ENCODE measurements at places on chromosomes 2 and 18. TPM values are rescaled to one million over a fixed set of nuclear protein-coding genes. Genes with fewer than 3 reads are reported as not detected.

- no peaks in the 10 kb centered on the region for H3K4me1 ChIP-seq
- no peak for DNase-seq
- H3K27me3 ChIP-seq: no peaks in the 10 kb centered on the region
- H3K36me3 ChIP-seq: no peaks in the 10 kb centered on the region
- no peak overlapping the region for H3K27ac ChIP-seq
- H3K4me3 ChIP-seq: no peak overlapping the region
Measured at GRCh38 chr2:3479430-3480320, 39.7 kb downstream of the ADI1 start.

DNA sequence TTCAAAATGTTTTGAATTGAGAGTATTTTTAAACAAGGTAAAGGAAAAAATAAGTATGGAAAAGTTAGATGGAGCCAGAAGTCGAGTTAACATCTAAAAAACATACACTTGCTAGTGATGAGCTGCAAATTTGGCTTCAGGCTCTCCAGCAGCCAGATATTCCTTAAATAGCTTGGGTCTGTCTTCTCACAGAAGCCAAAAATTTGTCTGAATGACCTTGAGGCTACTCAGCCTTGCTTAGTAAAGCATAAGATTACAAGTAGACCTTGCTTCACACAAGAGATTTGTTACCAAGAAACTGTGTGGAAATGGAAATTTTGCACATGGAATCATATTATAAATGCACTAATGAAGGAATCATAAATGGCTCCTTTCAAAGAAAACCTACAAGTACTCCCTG is 40.8 kb upstream of the GRB14 start:
- DNase-seq: no peak
- H3K4me1 ChIP-seq: no peaks in the 10 kb centered on the region
- no peaks in the 10 kb centered on the region for H3K36me3 ChIP-seq
- H3K27me3 ChIP-seq: no peaks in the 10 kb centered on the region
- H3K27ac ChIP-seq: no peak overlapping the region

DNA sequence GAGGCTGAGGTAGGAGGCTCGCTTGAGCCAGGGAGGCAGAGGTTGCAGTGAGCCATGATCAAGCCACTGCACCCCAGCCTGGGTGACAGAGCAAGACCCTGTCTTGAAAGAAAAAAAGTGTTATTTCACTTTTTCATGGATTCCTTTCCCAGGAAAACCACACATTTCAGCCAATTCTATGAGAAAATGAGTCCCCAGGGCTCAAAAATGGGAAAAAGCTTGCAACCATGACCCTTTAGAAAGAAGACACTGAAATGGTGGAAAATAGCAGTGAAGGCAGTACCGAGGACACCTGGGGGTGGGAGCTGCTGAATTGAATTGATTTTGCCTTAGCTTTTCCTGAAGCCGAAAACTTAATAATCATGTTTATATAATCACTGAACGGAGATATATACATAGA is 284.2 kb upstream of the HDAC4 start:
- H3K36me3 ChIP-seq: no peaks in the 10 kb centered on the region
- no peak overlapping the region for H3K4me3 ChIP-seq
- H3K27me3 ChIP-seq: no peaks in the 10 kb centered on the region
- H3K4me1 ChIP-seq: no peaks in the 10 kb centered on the region

DNA sequence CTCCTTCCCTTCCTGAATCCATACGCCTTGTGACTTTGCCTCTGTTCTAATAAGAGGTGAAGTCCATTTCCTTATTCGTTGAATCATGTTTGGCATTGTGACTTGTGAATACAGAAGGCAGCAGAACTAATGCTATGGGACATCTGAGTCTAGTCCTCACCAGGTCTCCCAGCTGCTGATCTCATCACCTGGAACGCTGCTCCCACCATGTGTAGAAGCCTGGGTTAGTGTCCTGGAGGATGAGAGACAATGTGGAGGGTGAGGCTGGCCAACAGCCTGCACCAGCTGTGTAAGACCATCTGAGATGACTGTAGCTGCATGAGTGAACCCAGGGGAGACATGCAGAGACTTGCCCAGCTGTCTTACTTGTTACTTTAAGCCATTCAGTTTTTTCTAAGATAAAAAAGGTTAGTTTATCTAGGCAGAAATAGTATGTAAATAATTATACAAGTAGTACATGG is 3.5 kb upstream of the HAAO start:
- no peak overlapping the region for H3K4me3 ChIP-seq
- peaks cover 3% of the 10 kb centered on the region for H3K4me1 ChIP-seq
- DNase-seq: no peak
- no peak overlapping the region for H3K27ac ChIP-seq
- H3K27me3 ChIP-seq: no peaks in the 10 kb centered on the region

DNA sequence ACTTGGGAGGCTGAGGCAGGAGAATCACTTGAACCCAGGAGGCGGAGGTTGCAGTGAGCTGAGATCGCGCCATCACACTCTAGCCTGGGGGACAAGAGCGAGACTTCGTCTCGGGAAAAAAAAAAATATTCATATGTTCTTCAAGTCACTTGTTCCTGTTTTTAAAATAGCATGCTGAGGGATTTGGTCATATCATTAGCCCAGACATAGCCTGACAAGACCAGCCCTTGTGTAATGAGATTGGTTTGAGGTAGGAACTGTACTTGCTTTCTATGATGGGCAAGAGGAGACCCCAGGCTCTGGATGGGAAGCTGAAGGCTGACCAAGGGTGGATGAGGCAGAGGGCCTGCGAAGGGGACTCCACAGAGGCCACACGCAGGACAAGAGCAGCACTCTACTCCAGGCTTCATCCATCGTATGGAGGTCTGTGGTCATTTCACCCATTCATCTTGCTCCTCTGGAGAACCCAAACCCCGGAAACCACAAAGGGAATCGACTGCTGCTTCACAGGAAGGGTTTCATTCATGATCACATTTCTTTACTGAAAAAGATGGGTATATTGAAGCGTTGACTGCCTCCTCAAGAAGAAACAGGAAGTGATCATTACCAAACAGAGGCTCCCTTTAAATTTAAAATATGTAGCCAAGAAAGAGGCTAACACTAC is 87.1 kb upstream of the ZNF397 start:
- no peaks in the 10 kb centered on the region for H3K36me3 ChIP-seq
- no peak overlapping the region for H3K4me3 ChIP-seq
- H3K27ac ChIP-seq: no peak overlapping the region
- no peak for DNase-seq

The HOXD12 gene
- not detected for total RNA-seq

DNA sequence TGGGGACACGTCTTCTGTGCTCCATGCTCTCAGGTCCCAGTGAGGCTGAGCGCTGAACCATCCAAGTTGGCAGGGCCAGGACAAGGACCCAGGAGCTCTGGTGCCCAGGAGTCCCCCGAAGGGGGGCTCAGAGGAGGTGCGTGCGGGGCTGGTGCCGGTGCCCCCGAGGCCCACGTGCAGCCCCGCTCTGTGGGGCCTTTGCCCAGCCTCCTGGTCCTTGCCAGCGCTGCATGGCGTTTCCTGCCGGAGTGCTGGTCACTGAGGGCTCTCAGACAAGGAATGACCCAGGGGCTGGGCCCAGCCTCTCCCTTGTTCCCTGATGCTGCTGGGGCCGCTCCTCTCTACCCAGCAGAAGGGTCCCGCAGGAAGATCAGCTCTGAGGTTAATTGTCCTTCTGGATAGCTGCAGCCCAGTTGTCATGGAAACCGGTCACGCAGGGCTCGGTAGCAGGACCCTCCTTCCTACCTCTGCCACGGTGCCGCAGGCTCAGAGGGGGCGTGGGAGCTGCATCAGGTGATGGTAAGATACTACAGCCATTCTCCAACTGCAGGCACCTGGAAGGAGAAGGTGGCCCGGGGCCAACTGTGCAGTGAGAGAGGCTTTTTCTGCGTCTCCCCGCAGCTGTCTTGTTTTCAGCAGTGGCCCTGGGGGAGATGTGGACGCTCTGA is 64.5 kb downstream of the RRM2 start:
- peaks cover 13% of the 10 kb centered on the region for H3K27me3 ChIP-seq
- H3K36me3 ChIP-seq: no peaks in the 10 kb centered on the region
- no peak for DNase-seq
- no peak overlapping the region for H3K4me3 ChIP-seq
- H3K4me1 ChIP-seq: no peaks in the 10 kb centered on the region

- no peak for DNase-seq
- H3K4me3 ChIP-seq: no peak overlapping the region
- no peaks in the 10 kb centered on the region for H3K36me3 ChIP-seq
Measured at GRCh38 chr18:78641689-78642231, 337.9 kb upstream of the SALL3 start.
